ENCODE measurements at places on chromosomes 3 and 15.

DNA sequence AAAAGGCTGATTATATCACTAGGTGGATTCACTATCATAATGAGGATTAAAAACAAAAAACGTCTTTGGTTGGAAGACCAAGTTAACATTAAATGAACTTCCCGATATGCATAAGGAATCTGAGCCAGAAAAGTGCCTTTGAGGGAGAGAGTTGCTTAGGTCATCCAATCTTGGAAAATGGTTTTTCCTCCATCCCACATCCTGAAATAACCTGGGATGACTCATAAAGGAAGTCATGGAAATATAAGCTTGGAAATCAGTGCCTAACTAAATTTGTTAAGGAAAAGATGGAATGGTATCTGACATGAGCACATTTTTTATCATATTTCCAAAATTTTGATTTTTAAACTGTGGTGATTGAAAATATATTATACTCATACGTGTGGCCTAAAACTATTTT is 66.0 kb downstream of the KBTBD8 start:
- no peak for DNase-seq

GRCh38 chr3:36777424-36778218 is 13.3 kb upstream of the DCLK3 start:
- no peak for DNase-seq

- DNase-seq, result no peak
Observed at GRCh38 chr3:178480795-178481194, 55.4 kb upstream of the KCNMB2 start.

DNA sequence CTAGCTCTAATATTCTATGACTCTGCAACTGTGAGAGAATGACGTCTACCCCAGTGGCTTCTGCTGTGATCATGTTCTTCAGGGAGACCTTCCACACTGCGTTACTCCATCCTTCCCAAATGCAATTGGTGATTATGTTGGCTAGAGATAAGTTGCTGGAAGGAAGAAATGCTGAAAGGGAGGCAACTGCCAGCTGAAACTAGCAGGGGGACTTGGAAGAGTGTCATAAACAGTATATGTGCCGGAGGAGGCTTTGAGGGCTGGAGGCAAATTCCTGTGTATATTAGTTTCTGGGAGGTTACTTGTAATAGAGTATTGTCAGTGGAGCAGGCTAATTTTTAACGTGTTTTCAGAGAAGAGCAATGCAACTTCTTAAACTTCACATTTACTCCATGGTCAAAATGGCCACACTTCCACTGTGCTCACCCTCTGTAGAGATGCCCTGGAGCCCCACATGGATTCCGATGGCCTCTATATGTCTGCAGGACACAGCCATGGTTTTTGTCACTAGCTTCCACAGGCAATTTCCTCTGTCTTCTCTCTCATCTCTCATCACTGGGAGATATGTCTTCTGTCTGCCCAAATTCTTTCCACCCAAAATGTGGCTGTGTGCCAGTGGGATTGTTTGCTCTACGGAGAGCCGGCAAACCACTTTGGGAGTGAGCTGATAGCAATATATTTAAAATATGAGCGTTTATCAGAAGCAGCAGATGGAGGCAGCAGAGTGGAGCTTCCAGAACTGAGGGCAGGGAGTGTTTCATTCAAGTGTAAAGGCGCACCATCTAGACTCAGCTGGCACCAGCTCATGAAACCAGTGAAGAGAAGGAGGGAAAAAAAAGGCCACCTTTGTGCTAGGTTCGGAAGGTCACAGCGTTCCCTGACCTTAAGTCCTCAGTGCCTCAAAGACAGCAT is 13.3 kb upstream of the CD47 start:
- DNase-seq, result no peak

GRCh38 chr3:128226795-128227395 is 73.6 kb downstream of the EEFSEC start:
- DNase-seq, result peak; percentile 33

DNA sequence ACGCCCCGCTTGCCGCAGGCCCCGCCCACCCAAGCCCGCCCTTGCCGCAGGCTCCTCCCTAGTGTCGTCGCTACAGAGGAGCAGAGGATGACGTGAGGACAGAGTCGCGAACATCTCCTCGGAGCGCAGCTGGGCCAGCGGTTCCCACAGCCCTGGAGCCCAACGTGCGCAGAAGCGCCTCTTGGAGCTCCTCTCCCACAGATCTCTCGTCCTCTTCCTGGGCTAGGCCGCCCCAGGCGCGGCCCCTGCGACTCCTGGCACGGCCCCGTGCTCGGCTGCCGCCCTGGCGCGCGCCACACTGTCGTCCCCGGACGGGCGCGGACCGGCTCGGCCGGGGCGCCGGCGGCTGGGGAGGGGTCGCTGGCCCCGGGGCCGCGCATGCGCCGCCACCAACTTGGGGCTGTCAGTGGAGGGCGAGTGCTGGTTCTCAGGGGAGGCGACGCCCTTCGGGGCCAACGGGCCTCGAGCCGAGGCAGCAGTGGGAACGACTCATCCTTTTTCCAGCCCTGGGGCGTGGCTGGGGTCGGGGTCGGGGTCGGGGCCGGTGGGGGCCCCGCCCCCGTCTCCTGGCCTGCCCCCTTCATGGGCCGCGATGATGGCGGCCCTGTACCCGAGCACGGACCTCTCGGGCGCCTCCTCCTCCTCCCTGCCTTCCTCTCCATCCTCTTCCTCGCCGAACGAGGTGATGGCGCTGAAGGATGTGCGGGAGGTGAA is at the start of gene TRPC1:
Gene TRPC1 (plus strand): TSS at position 67 of the 714 bp plus-strand sequence. CDS start 526 bp downstream, at position 593.
- DNase-seq, result peak; percentile 52

DNA sequence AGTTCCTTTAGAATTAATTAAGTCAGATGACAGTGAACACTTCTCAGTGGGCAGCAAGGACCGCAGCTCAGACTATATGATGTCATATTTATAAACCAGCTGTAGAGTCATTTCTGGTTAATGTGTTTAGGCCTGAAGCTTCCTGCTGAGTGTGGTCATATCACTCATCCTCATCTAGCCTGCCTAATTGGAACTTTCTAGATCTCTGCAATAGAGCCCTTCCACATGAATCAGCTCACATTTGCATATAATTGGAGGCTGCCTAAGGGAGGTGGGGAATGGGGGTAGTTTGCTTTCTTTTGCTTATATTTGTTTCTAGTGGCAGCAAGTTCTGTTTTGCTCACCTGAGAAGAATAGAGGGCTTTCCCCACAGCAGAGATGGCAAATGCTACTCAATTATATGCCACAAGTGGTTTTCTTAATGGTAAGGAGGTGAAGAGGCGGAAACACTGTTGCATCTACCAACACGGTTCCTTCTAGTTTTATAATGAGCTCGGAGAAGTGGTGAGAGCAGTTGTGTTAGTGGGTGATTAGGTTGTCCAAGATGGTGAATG is 148.1 kb downstream of the KLHL25 start:
- peak; percentile 76 for DNase-seq

GRCh38 chr15:82398785-82399184 is 30.8 kb upstream of the GOLGA6L9 start:
- no peak for DNase-seq

GRCh38 chr3:46222435-46223161 is 14.5 kb upstream of the CCR1 start:
- DNase-seq, result no peak

DNA sequence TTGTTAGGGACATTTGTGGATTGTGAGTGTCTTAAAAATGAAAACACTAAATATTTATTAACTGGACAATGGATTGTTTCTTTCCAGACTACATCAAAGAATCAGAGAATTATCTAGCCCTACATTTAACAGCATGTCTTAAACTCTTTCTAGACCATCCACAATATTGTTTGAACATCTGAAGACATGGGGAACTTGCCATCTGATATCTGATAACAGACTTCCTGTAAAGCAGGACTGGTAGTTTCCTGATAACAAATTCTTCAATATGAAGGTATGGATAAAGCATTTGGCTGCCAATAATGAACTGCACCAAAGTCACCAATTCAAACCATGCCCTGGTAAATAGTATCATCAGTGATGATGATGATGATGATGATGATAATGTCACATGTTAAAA is 26.2 kb upstream of the HACD2 start:
- DNase-seq, result no peak

DNA sequence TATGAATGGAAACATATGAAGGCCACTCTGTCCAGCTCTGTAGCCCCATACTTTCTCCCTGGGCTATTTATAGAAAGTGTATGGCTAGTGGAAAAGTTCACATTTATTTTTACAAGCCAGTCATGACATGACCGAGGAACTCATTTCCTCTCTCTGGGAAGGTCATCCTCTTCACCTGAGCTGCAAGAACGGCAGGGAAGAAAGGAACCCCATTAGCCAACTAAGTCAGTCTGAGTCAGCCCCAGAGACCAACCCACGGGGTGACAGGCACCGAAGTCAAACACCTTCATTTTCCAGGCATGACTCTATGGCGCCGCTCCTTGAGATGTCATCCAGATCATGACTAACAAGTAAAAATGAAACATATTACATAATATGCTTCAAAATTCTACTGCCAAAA is 4.8 kb downstream of the PAQR9 start:
- DNase-seq, result no peak

DNA sequence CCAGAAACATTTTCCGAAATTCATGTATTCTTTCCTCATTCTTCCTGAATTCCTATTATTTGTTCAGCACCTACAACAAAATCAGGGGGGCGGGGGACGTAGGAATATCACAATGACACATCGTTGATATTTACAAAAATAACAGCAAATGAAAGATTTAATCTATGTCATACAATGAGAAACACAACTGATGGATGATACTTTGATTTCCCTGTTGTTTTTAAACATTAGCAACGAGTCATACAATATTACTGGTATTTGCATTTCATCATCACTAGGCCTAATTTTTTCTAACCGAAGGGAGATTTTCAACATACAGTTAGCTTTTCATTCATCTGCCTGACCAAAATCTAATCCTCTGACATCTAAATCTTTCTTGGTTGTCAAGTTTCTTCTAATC is 45.3 kb upstream of the INO80 start:
- no peak for DNase-seq

DNA sequence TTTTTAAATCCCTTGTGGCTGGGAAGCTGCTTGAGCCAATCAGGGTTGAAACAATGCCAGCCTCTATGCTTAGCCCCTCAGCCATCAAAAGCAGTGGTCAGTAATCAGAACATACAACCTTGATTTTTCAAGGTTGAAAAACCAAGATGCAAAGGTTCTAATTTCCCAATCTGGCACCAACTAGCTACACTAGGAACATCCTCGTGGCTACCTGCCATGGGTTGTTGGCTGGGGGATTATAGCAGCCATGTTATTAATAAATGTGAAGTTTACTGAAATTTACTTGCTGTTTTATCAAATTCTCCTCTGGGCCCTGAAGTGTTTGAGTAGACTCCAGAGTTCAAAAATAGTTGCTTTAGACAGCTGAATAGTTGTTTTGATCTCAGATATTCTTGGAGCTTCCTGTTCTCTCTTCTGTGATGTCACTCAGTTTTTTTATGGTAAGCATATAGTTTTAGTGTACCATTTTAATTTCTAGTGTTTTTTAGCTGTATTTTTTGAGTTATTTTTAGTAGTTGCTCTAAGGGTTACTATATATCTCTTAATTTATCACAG is 31.9 kb downstream of the PCCB start:
- DNase-seq, result no peak

DNA sequence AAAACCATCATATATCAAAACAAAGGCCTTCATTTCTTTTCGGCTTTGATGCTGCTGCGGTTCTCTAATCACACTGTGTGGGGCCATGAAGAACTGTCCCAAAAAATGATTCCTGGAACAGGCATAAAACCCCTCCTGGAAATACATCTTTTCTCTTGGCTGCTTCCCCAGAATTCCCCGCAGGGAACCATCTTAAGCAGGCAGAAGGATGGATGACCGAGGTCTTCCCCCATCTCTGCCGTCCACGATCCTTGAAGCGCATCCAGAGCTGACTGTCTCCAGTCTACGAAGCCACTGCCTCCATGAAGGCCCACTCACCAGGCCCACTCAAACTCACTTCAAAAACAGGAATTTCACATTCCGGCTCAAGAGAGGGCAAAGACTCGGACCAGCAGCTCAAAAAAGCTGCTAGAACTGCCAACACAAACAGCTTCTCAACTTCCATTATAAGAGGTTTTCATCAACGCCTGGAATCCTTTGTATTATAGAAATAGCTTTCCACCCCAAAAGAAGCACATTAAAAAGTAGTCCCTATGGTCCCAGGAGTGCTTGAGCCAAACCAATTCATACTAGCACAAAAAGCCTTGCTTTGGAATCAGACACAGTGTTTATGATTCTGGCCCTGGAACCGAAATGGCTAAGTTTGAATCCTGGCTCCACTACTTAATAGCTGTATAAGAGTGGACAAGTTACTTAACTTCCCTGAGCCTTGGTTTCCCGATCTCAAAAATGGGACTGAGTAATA is 487.5 kb upstream of the WNT5A start:
- DNase-seq, result no peak

GRCh38 chr15:91790836-91791235 is 62.7 kb upstream of the SLCO3A1 start:
- DNase-seq, result no peak
